ENCODE measurements at places on chromosomes 6 and 20.

GRCh38 chr6:30061858-30062458 is 893 bp downstream of the POLR1H start:
- DNase-seq = no peak

GRCh38 chr20:47150403-47151152 is 205.9 kb downstream of the ZMYND8 start:
- peak; percentile 60 for DNase-seq

DNA sequence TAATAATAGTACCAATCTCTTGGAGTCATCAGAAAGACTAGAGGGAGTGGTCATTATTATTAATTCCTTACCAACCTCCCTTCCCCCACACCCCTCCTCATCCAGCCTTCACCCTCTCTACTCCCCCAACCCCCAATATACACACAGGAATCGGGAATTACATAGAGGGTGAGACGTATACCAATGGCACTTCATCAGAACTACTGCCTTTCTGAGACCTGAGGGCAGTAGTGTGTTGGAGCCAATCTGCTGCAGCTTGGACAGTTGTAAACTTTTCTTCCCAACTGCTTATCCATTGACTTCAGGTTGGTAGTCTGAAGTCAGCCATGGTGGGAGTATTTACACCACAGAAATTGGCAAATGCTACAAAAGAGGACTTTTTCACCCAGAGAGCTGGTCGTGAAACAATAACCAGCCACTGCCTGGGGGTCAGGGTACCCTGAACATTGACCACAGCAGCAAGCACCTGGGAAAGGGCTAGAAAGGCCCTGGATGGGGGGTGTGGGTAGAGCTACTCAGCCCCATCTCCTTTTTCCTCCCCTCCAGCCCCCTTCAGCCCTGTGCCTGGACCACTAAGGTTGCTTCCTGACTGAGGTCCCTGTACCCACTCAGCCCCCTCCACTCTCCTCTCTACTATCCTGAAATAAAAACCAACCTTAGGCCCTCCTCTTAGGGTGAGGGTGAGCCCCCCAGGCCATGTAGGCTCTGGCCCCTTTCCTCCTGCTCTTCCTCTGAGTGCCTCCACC is 161.5 kb downstream of the MRPL14 start:
- no peak for DNase-seq

DNA sequence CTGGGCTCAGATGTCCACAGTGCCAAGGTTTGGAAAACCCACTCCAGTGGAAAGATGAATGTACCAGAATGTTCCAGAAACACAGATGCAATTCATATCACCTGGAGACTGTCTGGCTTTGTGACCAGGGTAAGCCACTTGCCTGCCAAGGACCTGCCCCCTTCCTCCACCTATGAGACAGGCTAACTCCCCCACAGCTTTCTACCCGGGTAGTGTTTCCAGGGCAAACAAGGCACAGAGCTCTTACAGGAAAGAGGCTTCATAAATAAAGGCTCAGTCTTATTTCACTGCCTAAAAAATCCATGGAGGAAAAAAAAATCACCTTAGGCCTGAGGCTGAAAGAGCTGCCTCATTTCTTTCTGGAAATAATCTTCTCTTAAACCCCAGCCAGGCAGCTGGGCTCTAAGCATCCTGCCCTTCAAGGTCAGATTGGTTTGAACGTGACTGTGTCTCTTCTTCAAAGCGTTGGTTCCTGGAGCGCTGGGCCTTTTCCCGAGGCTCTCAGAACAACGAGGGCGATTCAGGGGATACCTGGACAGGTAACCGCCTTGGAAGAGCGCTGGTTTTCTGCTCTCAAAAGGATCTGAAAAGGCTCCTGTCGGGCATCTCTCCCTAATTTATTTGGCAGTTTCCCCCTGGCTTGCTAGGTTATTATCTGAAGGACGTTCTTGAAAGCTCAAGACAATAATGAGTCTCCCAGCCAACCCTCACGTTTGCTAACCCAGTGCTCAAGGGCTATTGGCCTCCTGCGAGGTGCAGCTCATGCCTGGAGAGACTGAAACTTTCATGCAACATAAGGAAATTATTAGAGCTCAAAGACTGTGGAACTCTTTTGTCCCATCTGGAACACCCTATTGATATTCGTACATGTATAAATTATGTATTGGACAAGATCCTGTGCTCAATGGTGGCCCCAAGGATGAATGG is 199.2 kb upstream of the PMEPA1 start:
- no peak for DNase-seq

DNA sequence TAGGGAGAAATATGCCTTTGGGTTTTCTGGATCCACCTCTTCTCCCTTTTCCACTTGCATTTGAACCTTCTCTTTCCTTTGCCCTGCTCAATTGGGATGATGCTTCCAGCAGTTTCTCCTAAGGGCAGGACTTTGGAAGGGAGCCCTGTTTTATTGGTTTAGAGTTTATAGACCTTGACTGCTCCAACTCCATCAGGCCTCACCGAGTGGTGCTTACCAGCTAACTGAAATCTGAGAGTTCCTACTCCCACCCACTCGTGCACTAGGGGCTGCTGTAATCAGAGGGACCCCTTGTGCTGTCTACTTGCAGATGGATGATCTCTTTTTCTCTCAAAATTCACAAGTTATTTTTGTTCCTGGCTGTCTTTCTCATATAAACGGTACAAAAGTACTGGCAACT is 121.3 kb upstream of the SLC22A16 start:
- no peak for DNase-seq

- DNase-seq = no peak
Measured at GRCh38 chr6:152160346-152160745, 352.9 kb downstream of the ESR1 start.

DNA sequence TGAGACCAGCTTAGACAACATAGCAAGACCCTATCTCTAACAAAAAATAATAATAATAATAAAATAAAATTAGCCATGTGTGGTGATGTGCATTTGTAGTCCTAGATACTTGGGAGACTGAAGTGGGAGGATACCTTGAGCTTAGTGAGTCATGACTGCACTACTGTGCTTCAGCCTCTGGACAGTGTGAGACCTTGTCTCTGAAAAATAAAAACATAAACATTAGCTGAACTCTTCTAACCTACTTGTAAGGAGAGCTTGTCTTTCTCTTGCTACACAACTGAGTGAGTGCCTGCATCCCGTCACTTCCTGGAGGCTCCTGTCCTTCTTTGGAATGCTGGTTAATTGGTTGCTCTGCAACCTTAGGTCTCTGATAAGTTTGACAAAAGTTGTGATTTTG is 5.1 kb upstream of the DBNDD2 start:
- DNase-seq = no peak

- no peak for DNase-seq
Measured at GRCh38 chr20:62772103-62772611, 24.1 kb upstream of the MRGBP start.

- DNase-seq = no peak
Measured at GRCh38 chr6:151681433-151682059, 125.9 kb upstream of the ESR1 start.

- DNase-seq = no peak
Measured at GRCh38 chr6:110629153-110629552, 152.7 kb upstream of the SLC22A16 start.

- DNase-seq = no peak
Measured at GRCh38 chr6:167293088-167293589, 2.0 kb downstream of the UNC93A start.

- no peak for DNase-seq
Measured at GRCh38 chr6:32436995-32437836, 2.5 kb upstream of the HLA-DRA start.

GRCh38 chr6:137827411-137827940 is 39.6 kb upstream of the TNFAIP3 start:
- DNase-seq = no peak

DNA sequence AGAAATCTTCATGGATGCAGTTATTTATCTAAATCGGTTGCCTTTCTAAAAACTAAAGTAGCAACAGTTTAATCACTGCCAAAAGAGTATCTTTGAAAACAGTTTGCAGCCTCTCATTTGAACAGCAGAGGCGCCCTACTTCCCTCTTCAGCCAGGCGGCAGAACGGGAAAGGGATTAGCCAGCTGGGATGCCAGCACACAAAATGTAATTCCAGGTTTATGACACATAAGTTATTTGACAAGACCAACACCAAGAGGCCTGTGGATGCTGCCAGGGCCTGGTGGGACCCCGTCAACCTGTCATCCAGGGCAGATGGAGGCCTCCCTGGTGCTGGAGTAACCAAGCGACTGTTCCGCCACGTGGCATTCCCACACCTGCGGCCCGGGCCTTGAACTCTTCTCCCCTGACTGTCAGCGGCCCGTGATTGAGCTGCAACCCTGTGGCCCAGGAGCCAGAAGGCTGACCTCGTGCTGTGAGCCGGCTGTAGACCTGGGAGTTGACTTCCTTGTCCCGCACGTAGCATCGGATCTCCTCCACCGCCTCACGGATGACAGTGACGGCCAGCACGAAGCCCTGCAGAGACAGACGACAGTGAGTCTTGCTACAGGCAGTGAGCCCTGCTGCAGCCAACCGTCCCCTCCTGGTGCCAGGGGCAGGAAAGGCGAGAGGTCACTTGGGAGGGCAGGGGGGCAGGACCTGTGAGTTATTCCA is 55.5 kb downstream of the ATP9A start:
- no peak for DNase-seq

DNA sequence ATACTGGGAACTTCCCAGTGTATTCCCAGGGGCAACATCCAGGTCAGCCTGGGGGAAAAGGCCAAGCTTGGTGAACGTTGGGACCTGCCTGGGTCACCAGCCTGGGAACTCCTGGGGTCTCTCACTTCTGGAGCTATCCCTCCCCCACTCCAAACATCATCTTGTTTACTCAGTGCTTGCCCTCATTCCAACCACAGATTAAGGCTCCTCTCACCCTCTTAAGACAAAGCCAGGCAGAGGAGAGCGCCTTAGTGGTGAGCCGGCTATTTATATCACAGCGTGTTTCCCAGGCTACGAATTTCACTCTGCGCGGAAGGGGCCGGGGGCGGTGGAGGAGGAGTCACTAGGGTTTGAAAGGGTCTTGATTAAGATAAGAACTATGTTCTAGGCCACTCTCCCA is 12.1 kb downstream of the PRPH2 start:
- DNase-seq = no peak

DNA sequence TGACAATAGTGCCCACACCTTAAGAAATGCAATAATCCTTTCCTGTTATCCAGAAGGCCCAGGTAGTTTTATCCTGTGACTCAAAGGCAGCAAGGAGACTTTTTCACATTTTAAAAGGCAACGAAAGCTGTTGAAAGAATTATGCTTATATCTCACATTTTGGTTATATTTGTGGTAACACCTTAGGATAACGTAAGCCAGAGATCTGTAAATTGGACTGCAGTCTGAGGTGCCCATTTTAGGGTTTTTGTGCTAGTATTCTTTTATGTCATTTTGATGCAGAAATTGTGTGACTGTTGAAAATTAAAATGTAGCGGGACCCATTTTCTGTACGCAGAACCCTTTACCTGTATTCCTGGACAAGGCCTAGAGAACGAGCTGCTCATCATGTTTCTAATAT is 24.3 kb upstream of the MTHFD1L start:
- DNase-seq = no peak

GRCh38 chr6:31305703-31306219 is 33.9 kb upstream of the HLA-C start:
- no peak for DNase-seq

DNA sequence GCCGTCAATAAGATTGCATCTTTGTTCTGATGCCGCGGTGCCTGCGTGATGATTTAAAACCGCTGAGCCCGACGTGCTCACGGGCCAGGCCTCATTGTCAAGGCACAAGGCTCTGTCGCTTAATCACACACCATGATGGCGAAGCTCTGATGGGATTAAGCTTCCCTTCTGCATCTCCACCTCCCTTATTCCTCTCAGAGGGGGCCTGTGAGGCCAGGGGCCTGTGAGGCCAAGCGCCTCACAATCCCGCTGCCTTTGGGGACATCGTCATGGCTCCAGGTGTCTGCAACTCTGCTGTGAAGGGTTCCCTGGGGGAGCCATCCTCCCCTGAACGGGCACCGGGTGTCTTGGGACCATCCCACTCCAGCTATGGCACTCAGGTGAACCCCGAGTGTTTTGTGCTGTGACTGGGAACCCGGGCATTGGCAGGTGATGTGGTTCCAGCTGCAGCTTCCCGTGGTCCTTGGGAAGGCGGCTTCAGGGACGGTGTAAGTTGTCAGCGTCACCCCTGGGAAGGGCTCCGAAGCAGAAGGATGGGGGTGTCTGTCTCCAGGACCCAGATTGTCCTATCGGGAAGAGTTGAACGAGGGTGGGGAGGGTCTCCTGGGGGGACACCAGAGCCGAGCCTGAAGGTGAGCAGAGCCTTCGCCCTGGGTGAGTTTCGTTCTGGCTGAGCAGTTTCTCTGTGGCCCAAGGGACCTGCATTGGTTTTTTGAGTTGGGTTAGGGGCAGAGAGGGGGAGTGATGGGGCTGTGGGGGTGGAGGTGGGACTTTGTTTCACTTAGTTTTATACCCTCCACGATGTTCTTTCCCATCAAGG is 18.0 kb upstream of the BHLHE23 start:
- DNase-seq = no peak

GRCh38 chr20:8930726-8931125 is 138.2 kb upstream of the PLCB4 start:
- no peak for DNase-seq

DNA sequence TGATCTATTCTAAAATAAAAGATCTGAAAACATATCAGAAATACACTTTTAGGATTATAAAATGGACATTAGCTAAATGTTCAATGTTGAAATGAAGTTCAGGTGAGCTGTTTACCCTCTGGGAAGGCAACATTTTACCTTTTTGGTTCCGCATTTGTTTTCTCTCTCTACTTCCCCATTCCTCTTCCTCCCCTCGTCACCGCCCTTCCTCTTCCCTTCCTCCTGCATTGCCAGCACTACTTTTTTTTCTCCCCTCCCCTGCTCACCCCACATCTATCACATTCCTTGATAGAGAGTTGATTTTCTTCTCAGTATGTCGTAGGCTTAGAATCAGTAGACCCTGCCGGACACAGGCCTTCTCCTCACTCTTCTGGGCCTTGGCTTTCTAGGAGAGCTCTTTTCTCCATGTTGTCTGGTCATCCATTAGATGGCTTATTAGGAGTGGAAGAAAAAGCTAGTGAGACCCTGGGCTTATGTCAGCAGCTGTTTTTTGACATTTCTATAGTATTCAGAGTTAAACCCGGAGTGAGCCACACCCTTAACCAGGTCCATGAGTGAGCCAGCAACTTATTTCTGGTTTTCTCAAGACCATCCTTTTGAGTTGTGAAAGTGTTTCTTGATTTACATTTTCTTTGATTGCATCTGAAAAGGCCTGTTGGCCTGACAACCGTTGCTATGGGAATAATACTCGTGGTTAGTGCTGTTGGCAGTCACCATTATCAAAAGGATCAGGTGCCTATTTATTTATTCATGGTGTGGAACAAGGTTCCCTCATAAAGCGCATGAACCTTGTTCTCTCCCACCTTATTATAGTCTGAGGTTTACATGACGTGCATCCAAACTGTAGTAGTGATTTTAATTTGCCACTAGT is 90.9 kb downstream of the DTD1 start:
- no peak for DNase-seq

DNA sequence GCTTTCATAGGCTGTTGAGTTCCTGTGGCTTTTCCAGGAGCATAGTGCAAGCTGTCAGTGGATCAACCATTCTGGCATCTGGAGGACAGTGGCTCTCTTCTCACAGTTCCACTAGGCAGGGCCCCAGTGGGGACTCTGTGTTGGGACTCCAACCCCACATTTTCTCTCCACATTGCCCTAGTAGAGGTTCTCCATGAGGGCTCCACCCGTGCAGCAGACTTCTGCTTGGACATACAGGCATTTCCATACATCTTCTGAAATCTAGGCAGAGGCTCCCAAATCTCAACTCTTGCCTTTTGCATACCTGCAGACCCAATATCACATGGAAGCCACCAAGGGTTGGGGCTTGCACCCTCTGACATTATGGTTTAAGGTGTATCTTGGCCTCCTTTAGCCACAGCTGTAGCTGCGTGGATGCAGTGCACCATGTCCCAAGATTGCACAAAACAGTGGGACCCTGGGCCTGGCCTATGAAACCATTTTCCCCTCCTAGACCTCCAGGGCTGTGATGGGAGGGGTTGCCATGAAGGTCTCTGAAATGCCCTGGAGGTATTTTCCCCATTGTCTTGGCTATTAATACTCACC is 645.9 kb upstream of the CITED2 start:
- DNase-seq = no peak
